ENCODE measurements at places on chromosomes 7 and 10. TPM values are rescaled to one million over a fixed set of nuclear protein-coding genes. Genes with fewer than 3 reads are reported as not detected.

GRCh38 chr7:70647801-70648498 lies 484.0 kb upstream of the GALNT17 start:
- H3K36me3 ChIP-seq = no peaks in the 10 kb centered on the region
- no peak overlapping the region for H3K27ac ChIP-seq
- no peak for DNase-seq

GRCh38 chr7:54798530-54798929 lies 39.5 kb upstream of the SEC61G start:
- H3K4me3 ChIP-seq = no peak overlapping the region
- H3K4me1 ChIP-seq = no peaks in the 10 kb centered on the region
- no peak for DNase-seq
- H3K27ac ChIP-seq = no peak overlapping the region

GRCh38 chr7:5831196-5831595 lies 49.4 kb upstream of the OCM start:
- H3K36me3 ChIP-seq = no peaks in the 10 kb centered on the region
- H3K4me1 ChIP-seq = no peaks in the 10 kb centered on the region
- no peaks in the 10 kb centered on the region for H3K27me3 ChIP-seq
- H3K27ac ChIP-seq = no peak overlapping the region

NEUROD6 gene
- total RNA-seq = not detected

GPR26 gene
- total RNA-seq = not detected

CLCN1 gene
- total RNA-seq = 1.9 TPM

All from Caco-2 (cell line).